ENCODE measurements at places on chromosomes 16 and 17. TPM values are rescaled to one million over a fixed set of nuclear protein-coding genes. Genes with fewer than 3 reads are reported as not detected.
A peak's percentile ranks its signal among the peaks of the same experiment; 100 is the strongest.

- DNase-seq: no peak
Observed at GRCh38 chr16:75238853-75239541, 12.4 kb downstream of the BCAR1 start.

DNA sequence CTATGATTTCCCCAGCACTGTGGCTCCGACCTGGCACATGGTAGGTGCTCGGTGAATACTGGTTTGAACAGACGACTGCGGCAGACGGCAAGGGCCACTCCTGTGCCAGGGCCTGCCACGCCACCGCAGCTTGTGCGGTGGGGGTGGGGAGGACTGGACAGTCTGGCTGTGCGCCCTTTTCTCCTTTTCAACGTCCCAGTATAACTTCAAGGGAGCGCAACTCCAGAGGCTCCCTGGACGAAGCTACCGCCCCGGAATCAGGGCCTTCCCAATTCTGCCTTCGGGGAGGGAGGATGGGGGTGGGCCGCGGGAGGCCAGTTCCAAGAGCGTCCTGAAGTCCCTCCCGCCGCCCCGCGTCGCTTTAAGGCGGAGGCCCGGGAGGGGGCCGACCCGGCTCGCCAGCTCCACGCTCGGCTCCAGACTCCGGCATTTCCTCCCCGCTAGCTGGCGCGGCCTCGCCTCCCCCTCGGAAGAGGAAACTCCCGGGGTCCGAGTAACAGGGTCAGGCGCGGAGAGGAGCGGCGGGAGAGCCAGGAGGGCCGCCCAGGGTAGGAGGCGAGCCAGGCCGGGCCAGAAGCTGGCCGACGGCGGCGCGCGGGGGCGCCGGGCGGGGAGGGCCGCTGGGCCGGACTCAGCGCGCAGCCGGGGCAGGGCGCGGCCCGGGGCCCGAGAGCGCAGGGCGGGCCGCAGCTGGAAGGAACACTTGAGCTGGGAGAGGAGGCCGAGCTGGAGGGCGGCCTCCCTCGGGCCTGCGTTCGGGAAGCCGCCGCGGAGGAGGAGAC, at the start of gene ITPRIPL2:
Gene ITPRIPL2 (plus strand): TSS at position 388 of the 782 bp plus-strand sequence. CDS start 498 bp downstream, outside the sequence.
- DNase-seq: peak; percentile 54

GRCh38 chr16:24978370-24978914, 36.7 kb downstream of the ARHGAP17 start:
- no peak for DNase-seq

DNA sequence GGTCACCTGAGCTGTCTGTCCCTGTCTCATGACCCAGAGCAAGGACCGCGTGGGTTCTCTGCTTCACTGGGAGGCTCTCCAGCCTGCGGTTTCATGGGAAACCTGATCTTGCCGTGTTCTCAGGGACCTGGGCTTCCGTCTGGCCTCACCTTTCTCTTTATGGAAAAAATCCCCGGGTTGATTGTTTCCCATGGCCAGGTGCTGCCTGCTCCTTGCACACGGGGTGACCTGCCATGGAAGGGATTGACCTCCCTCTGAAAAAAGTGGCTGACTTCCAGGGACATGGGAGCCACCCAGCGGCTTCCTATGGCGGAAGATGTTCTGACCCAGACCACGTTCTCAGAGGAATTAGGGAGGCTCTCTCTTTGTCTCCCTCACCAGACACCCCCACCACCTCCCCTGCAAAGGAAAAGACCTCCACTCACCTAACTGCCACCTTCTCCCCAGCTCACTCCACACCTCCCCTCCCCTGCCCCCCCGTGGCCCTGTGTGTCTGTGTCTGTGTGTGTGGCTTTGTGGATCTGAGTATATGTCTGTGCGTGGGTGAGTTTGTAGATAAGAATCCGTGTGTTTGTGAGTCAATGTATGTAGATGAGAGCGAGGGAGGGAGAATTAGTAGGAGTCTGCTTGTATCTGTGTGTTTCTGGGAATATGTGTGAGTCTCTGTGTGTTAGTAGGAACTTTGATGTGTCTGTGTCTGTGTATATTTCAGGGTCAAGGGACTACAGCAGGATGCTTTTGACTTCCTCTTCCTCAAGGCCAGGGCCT, 154.6 kb downstream of the NTN1 start:
- DNase-seq: no peak

GRCh38 chr16:64428463-64429113, 693.3 kb downstream of the CDH11 start:
- peak; percentile 72 for DNase-seq

DNA sequence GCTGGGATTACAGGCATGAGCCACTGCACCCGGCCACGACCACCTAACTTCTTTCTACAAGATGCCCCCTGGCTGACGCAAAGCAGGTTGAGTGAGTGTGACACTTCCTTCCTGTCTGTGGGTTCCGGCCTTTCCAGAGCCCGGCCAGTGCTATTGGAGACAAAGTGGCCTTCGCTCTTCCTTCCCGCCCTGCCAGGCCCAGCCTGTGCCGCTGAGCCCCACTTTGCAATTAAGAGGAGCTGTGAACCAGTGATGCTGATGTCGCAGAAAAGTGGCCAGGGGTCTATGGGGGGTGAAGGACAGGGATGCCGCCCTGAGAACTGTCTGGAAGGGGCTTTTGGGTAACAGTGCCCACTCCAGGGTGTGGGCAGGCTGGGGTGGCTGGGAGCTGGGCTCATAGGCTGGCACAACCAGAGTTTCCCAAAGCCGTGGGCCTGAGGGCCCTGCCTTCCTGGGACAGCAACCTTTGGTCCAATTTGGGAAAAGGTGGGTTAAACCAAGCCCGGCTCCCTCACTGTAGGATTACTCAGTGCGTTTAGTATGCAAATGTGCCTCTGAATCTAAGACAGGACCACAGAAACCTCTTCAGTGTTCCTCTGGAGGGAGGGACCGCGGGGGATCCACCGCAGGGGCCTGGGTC, 174.9 kb downstream of the SEC14L1 start:
- DNase-seq: no peak

DNA sequence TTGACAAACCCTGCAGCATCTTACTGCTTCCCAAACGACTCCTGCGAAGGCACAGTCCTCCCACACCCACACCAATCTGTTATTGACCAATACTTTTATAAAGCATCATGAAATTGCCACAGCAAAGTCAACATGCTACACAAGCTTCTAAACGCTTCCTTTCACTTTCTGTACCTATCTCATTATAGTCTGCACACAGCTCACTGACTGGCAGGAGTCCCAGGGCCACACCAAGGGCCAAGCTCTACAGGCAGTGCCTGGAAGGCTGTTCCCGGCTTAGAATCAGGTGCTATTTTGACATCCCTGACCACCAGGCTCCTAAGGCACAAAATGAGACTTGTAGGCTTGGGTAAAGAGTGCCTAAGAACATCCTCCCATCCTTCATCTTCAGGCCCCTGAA, 39.5 kb downstream of the USP7 start:
- no peak for DNase-seq

DNA sequence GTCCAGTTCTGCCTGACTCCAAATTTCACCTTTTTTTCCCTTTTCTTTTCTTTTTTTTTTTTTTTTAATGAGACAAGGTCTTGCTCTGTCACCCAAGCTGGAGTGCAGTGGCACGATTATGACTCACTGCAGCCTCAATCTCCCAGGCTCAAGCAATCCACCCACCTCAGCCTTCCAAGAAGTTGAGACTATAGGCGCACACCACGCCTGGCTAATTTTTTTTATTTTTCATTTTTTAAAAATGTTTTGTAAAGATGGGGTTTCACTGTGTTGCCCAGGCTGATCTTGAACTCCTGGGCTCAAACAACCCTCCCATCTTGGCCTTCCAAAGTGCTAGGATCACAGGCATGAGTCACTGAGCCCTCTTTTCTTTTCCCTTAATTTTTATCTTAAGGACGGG, 33.4 kb upstream of the RBBP6 start:
- DNase-seq: no peak

DNA sequence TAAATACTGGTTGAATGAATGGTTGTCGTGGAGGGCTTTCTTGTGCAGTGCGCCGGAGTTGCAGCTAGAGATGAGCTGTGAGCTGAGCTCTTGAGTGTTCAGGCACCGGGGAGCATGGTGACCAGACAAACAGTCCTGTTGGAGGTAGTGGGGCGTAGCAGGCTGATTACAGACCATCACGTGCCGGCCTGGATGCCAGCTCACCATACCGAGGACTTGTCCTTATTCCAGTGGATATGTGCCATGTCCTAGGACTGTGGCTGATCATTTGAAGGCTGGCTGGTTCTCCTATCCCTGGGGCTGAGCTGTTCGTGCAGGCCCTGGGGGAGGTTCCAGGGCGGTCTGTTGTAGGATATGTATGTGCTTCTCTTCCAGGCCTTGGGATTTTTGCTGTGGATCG, 60.0 kb downstream of the ABCC1 start:
- no peak for DNase-seq

DNA sequence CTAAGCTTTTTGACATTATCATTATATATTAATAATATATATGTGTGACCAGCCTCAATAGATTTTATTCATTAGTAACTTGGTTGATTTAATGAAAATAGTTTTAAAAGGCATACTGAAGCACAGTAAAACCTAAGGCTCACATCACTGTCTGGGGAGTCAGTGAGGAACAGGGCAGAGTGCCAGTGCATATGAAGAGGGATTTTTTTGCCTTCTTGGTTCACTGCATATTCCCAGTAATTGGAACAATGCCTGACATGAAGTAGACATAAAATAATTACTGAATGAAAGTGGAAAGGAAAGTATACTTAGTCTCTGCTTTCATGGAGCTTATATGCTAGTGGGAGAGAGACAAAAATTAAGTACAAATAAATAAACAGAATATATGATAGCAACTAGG, 81.1 kb downstream of the FTO start:
- DNase-seq: no peak

DNA sequence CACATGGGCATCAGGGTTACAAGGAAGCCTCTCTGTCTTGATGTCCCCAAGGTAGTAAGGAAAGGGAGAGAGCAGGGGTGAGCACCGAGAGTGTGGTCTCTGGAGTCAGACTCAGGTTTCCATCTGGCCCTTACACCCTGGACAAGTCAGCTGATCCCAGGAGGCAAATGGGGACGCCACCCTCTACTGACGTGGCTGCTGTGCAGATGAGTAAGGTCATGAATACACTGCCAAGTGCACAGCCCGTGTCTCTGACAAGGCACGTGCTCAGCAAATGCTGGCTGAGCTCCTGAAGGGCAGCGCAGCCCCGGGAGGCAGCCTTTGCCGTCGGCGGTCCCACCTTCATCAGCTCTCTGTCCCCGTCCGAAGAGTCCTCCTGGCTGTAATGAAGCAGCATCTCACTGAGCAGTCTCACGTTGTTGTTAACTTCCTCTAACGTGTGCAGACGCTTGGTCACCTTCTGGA, 19.4 kb downstream of the GGA3 start:
- DNase-seq: no peak

- DNase-seq: no peak
Observed at GRCh38 chr17:59423137-59423724, 91.8 kb downstream of the YPEL2 start.

- no peak for DNase-seq
Observed at GRCh38 chr17:8080208-8080798, 7.2 kb downstream of the ALOX12B start.

- DNase-seq: peak; percentile 11
Observed at GRCh38 chr17:31900877-31901276, 631 bp downstream of the UTP6 start.

DNA sequence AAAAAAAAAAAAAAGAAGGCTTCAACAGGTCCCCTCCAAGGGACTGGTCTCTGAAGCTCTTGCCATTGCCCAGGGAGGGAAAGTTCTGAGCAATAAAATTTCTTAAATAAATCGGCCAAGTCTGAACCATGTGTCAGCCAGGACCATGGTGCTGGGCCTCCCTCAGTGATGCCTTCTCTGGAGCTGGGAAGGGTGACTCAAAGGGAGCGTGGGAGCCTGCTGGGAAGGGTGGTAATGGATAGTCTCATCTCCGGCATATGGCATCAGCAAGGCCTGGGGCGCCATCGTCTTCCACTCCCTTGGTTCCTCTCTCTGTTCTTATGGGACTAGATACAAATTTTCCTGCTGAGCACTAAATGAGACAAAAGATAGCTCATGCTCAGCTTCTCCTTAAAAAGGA, 2.3 kb downstream of the VKORC1 start:
- no peak for DNase-seq

- no peak for DNase-seq
Observed at GRCh38 chr17:4340914-4341615, 25.4 kb downstream of the UBE2G1 start.

The TP53TG3C gene
- not detected for total RNA-seq

The TNP2 gene
- total RNA-seq: not detected

The NECAB2 gene
- total RNA-seq: not detected

The CDRT15 gene
- not detected for total RNA-seq

The CORO6 gene
- 23.0 TPM for total RNA-seq

The KCNH6 gene
- not detected for total RNA-seq
